ENCODE measurements at places on chromosomes 7 and 10.

DNA sequence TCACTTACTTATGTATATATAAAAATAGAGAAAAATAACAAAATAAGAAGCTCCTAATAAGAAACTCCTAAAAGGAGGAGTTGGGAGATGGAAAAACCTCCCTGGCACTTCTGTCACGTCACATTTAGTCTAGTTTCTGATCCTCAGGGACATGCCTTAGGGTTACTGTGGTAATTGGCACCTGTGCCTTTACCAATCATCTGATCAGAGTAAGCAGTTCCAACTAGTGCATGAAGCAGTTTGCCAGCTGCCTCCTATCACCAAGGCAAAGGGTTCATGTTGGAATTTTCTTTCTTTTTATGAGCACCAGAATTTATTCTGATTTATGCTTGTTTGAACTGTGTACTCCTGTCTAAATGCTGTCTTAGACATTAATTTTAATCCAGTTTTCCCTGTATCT lies 49.9 kb downstream of the ARL4A start:
- DNase-seq = no peak

DNA sequence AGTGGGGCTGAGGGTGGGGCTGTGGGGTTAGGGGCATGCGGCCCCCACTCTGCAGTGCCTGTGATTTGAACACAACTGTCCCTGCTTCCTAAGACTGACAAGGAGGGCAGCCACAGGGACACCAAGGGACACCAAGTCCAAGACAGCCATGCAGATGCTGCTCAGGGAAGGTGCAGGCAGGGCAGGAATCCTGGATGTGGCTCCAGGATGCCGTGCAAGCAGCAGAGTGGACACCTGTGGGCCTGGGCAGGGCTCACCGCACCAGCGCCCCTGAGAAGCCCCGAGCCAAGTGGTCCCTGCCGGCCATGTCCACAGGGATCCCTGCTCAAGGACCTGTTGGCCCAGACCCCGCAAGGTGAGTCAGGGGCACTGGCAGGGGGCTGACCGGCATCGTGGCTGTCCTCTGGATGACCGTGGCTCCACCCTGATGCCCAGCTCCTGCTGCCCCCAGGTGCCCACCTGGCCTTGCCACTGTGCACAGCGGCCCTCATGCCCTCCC lies 58.5 kb downstream of the STK32C start:
- DNase-seq = no peak

- DNase-seq = no peak
These were observed at the start of gene SCIN for GRCh38 chr7:12570534-12571461. SCIN (plus strand) TSS chr7:12570720; CDS start chr7:12570787, 67 bp downstream.

DNA sequence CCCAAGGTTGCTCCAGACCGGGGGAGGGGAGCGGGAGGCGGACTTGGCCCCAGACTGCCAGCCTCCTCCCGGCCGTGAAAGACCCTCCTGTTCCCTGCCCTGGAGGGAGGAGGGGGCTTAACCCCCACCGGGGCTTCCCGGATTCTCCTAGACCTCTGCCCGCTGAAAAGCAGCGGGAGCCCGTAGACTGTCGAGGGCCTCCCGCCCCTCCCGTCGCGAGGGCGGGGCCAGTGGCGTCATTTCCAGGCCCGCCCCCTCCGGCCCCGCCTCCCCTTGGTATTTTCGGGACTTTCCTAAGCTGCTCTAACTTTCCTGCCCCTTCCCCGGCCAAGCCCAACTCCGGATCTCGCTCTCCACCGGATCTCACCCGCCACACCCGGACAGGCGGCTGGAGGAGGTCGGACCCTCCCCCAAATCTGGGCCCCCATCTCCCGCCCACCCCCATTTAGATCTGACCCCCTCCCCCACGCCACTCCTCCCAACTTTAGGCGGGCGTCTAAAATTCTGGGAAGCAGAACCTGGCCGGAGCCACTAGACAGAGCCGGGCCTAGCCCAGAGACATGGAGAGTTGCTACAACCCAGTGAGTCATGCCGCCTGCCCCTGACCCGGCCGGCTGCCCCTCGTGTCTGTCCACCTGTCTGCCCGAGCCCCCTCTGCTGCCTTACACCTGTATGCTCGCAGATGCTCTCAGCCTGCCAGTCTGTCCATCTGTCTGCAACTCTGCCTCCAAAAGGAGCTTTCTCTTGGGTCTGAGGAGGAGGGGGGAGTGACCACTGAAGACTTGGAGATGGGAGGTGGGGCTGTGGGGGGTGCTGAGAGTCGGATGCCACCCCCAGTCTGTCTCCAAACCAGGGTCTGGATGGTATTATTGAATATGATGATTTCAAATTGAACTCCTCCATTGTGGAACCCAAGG lies at the start of gene NFKB2:
TSS of gene NFKB2 (plus strand) at position 306 of the 917 bp plus-strand sequence. CDS start at position 561, 255 bp downstream.
- DNase-seq = peak; percentile 66

- DNase-seq = peak; percentile 52
These were observed 37.0 kb upstream of the TES start for GRCh38 chr7:116173051-116174028.

GRCh38 chr7:140857048-140857447 lies 67.7 kb downstream of the BRAF start:
- peak; percentile 53 for DNase-seq

GRCh38 chr7:137895301-137896221 lies 48.8 kb upstream of the DGKI start:
- DNase-seq = no peak

DNA sequence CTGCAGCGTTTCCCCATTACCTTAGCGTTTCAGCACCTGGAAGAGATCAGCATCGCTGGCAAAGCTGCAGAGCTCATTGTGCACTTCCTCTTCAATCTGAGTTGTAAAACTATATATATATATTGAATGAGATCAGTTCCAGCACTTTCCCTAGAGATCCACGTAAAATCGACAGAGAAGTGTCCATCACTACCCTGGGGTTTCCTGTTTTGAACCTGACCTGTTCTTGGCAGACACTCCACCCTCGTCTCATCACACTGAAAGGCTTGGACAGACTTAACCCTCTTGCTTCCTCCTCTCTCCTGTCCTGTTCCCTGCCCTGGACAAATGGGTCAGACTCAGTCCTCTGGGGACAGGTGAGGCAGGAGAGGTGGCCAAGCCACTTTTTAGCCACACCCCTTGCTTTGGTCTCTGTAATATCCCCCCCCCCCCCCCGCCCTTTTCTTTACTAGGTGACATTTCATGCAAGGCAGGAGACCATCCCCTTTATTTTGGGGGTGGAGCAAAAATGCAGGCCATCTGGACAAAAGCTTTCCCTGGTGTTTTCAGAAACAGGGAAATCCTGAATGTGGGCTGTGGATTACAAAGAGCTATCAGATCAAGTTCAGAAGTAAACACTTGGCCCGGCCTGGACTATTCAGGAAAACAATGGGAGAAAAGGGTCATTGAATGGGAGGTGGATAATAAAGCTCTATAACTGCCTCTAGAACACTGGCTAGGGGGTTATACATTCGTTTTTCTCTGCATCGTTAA lies 83.7 kb upstream of the KDM7A start:
- no peak for DNase-seq

DNA sequence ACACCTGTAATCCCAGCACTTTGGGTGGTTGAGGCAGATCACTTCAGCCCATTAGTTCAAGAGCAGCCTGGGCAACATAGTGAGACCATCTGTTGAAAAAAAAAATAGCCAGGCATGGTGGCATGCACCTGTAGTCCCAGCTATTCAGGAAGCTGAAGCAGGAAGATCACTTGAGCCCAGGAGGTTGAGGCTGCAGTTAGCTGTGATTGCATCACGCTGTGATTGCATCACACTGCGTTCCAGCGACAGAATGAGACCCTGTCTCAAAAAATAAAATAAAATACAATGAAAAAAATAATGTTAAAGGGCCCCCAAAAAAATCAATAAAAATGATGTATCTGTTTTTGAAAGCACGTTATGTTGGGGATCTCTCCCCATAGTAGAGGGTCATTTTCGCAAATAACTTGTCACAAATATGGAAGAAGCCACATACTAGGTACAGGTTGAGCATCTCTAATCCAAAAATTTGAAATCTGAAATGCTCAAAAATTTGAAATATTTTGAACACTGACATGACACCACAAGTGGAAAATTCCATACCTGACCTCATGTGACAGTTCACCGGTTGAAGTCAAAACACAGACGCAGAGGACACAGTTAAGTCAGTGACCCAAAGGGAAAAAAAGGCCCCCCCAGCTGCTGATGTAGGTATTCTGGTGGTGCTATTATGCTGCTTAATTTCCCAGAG lies 9.5 kb downstream of the CISD1 start:
- no peak for DNase-seq

- DNase-seq = no peak
These were observed 12.6 kb downstream of the DPYSL4 start for GRCh38 chr10:132199268-132199853.

- peak; percentile 62 for DNase-seq
These were observed 162.1 kb downstream of the NRG3 start for GRCh38 chr10:82037076-82037475.

- peak; percentile 23 for DNase-seq
These were observed 6.0 kb downstream of the CYREN start for GRCh38 chr7:135164357-135165061.

GRCh38 chr7:104179178-104179577 lies 28.6 kb downstream of the ORC5 start:
- DNase-seq = no peak

- no peak for DNase-seq
These were observed 2.6 kb downstream of the PLXDC2 start for GRCh38 chr10:19818876-19819275.

DNA sequence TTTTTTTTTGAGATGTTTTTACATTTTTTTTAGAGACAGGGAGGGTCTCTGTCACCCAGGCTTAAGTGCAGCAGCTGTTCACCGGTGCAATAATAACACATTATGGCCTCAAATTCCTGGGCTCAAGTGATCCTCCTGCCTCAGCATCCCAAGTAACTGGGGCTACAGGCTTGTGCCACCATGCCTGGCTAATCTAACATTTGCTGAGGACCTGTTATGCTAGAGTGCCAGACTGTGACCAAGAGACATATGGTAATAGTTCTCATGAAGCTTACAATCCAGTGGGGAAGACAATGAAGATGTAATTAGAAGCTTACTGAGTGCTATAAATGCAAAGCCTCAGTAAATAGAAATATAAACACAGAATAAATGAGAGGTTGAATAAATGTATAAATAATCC lies 17.6 kb upstream of the ORC5 start:
- DNase-seq = no peak

GRCh38 chr10:110531687-110532086 lies 34.0 kb downstream of the DUSP5 start:
- no peak for DNase-seq

- DNase-seq = no peak
These were observed 393.5 kb upstream of the ADARB2 start for GRCh38 chr10:2130705-2131305.

DNA sequence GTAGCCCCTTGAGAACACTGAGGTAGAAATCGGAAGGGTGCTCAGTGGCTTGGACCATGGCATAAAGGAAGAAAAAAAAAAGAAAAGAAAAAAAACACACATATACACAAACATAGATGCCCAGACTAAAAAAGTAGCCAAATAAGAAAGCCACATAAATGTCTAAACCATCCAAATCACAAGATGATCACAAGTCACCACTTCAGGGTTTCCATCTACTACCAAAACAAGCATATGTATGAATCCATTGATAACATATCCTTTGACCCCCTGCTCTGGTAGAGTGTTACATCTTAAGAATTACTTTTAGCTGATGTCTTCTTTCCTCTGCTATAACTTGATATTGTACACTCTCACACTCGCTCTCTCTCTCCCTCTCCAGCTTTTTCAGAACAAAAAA lies 245.9 kb downstream of the AHR start:
- DNase-seq = no peak

DNA sequence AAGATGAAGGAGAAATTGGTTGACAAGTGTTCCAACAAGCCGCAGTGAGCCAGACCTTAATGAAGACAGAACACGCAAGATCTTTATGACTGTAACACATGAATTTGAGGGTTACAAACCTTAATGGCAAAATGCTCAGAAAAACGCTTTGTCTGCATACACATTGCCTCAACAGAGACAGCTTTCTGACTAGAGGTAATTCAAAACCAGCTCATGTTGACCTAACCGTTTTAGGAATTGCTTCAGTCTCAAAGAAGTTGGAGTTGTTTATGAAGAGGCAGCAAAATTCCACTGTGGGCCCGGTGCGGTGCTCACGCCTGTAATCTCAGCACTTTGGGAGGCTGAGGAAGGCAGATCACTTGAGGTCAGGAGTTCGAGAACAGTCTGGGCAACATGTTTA lies 2.2 kb upstream of the GTF2I start:
- no peak for DNase-seq

GRCh38 chr7:114269714-114270113 lies 144.9 kb upstream of the FOXP2 start:
- no peak for DNase-seq

DNA sequence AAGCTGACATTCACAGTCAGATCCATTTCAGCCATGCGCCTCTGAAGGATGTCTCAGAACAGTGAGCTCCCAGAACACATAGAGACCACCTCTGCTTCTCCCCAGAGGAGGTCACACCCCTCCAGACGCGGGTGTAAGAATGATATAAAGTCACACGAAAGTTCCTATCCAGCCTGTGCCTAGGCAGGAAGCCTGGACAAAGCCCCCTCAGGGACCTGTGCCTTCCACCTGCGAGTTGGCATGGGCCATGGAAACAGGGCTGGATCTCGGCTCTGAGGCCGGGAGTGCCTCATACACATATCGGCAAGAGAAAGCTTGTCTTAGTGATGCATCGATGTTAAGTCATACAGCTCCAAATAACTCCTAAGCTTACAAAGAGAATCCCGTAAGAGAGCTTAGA lies 5.0 kb downstream of the VIPR2 start:
- DNase-seq = no peak

- no peak for DNase-seq
These were observed 28.1 kb upstream of the SH2D4B start for GRCh38 chr10:80509403-80510161.

GRCh38 chr10:73388228-73388627 lies 25.6 kb downstream of the ANXA7 start:
- DNase-seq = no peak

DNA sequence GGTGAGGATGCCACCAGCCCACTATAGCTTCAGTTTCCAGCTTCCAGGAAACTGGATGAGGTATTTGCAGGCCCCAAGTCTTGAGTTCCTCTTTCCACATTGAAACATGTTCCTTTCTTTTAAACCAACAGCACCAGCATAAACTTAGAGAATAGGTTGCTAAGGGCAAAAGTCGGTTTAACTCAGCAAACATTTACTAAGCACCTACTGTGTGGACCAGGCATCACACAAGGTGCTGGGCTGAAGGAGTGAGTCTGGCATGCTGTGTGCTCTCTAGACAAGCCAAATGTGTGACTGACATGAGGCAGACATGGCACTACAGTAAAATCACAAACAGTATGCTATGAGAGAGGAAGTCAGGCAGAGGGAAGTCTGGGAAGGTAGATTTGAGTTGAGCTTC lies 11.0 kb upstream of the RASSF4 start:
- DNase-seq = no peak
